Stimulated activated CD8-positive, alpha-beta memory T cell treated with anti-CD3 and anti-CD28 coated beads, Interleukin-2, amount 100 ng/mL, for 1 hour (primary cell): ENCODE measurements at places on chromosomes 6 and 20.

DNA sequence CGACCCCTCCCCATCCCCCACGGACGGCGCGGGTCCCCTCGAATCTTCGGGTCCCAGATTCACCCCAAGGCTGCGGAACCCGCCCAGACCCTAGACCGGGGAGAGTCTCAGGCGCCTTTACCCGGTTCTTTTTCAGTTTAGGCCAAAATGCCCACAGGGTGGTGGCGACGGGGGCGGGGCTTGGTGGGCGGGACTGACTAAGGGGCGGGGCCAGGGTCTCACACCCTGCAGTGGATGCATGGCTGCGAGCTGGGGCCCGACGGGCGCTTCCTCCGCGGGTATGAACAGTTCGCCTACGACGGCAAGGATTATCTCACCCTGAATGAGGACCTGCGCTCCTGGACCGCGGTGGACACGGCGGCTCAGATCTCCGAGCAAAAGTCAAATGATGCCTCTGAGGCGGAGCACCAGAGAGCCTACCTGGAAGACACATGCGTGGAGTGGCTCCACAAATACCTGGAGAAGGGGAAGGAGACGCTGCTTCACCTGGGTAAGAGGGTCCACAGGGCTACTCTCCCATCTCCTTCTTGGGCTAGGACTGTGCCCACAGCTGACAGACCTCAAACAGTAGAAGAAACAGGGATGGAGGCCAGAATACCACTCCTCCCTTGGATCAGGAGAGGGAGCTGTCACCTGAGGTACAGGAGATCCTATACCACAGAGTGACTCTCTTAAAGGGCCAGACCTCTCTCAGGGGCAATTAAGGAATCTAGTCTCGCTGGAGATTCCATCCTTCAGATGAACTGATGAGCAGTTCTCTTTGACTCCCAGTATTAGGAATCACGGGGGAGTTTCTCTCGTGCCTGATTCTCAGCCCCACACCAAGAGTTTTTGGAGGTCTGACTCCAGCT lies 942 bp downstream of the HLA-E start:
- DNase-seq = peak; percentile 73

GRCh38 chr6:143176090-143177021 lies 115.7 kb downstream of the AIG1 start:
- no peak for DNase-seq

DNA sequence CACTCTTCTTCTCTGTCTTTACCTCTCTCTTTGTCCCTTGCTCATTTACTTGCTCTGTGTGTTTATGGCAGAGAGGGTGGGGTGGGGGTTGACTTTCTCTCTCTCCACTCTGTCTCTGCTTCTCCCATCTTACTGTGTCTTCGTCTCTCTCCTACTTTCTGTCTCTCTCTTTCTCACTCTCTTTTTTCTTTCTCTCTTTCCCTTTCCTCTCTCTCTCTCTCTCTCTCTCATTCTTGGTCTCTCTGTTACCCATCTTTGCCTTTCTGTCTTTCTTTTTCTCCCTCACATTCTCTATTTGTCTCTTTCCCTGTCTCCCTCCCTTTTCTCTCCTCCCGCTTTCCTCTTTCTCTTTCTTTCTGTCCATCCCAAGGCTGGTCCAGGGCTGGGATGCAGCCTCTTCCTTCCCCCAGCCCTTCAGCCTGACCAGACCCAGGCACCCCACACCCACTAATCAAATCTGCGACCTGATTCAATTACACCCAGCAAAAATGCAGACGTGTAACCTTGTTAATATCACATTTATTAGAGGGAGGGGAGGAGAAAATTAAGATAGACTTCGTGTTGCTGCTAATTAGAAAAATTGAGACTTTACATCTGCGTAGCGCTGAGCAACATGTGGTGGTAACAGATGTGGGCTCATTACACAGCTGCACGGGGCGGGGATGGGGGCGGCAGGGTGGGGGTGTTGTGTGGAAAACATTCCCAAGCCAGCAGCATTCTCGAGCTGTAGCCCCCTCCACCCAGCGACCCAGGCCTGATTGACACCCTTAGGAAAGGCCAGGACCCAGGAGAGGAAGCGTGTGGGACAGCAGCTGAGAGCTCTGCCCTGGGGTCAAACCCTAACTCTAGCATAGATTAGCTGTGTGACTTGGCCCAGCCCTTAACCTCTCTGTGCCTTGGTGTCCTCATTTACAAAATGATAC lies 124.9 kb upstream of the MAFB start:
- DNase-seq = no peak

GRCh38 chr6:151616091-151616513 lies 122.3 kb downstream of the CCDC170 start:
- DNase-seq = no peak

DNA sequence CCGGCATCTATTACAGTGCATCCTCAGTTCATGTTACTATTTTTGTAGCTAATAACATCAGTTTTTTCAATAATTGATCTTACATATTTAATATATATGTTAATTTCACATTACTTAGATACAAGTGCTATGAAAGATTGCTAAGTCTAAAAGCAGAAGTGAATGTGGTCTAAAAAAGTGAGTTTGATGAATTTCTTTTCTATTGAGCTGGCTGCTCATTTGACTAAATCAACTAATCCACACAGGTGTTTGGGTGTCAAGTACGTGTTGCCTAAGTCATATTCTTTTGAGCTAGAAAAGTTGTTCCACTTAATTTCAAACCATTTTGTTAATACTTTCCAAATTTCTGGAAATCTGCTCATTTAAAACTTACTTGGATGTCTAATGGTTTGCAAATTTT lies 46.6 kb upstream of the EZR start:
- DNase-seq = no peak

DNA sequence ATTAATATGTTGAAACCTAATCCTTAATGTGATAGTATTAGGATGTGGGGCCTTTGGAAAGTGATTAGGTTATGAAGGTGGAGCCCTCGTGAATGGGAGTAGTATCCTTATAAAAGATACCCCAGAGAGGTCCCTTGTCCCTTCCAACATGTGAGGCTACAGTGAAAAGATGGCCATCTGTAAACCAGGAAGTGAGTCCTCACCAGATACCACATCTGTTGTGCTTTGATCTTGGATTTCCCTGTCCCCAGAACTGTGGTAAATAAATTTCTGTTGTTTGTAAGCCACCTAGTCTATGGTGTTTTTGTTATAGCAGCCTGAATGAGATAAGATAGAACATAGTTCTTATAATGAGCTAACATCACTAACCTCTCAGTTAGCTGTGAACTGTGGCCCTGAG lies 16.6 kb upstream of the CALHM6 start:
- no peak for DNase-seq

- no peak for DNase-seq
Measured at GRCh38 chr6:85364344-85364743, 85.5 kb upstream of the NT5E start.

DNA sequence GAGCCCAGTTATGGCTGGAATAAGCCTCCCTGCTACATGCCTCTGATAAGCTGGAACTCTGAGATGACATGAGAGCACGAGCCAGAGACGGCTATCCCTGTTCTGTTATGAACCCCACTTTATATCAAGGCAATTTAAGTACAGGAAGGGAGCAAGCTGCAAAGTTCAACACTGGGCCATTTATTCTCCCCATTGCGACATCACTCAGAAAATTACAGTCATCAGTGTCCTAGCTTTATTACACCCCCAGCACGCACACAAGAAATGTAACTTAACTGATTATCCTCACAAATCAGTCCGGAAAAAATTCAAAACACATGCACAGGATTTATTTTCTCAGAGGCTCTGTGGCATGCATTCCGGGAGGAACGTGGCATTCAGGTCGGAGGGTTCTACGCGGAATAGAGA lies 125.3 kb upstream of the SLC2A12 start:
- no peak for DNase-seq

DNA sequence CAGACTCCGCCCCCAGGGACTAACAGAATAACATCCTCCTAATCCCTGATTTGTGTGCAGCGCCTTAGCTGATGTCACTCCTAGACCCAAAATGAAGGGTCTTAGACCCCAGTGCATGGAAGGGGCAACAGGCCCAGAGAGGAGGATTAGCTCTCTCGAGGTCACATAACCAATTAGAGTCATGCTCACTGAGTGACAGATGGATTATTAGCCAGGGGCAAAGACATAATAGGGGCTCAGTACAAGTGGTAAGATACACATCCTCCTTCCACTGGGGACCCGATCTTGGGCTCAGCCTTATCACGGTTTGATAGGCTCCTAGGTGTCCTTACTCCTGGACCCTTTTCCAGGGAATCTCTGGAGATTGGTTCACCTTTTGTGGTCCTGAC lies 858 bp downstream of the TP53INP2 start:
- no peak for DNase-seq

DNA sequence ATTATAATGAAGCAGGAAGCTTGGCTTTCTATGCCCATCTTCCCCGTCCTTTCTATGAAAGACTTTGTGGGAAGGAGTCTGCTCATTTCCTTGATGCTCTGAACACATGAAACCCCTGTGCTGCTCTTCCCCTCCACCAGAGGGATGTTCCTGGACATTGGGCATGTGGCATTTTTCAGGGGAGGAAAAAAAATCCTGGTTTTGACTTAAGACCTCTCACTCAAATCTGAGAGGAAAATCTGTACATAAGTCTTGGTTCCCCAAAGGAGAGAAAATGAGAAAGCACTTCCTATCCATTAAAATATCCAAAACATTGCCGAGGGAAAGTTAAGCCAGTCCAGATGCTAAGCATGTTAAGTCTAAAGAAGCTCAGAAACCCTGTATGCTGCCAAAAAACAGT lies 393.0 kb downstream of the PAX1 start:
- no peak for DNase-seq

- no peak for DNase-seq
Measured at GRCh38 chr20:38393259-38393658, 41.9 kb downstream of the SNHG17 start.

- DNase-seq = no peak
Measured at GRCh38 chr6:131059486-131059885, 3.6 kb downstream of the EPB41L2 start.

GRCh38 chr6:15343490-15344191 lies 97.8 kb downstream of the JARID2 start:
- DNase-seq = no peak

GRCh38 chr6:168046696-168047095 lies 32.3 kb downstream of the FRMD1 start:
- DNase-seq = no peak

- no peak for DNase-seq
Measured at GRCh38 chr6:88629838-88630494, 333.5 kb downstream of the RNGTT start.
